Activated CD4-positive, alpha-beta T cell treated with anti-CD3 and anti-CD28 coated beads, Interleukin-2, amount 10 ng/mL, durations not matched to agents 7 days and 5 days (primary cell): ENCODE measurements at places on chromosomes 13 and 19. TPM values are rescaled to one million over a fixed set of nuclear protein-coding genes. Genes with fewer than 3 reads are reported as not detected.

DNA sequence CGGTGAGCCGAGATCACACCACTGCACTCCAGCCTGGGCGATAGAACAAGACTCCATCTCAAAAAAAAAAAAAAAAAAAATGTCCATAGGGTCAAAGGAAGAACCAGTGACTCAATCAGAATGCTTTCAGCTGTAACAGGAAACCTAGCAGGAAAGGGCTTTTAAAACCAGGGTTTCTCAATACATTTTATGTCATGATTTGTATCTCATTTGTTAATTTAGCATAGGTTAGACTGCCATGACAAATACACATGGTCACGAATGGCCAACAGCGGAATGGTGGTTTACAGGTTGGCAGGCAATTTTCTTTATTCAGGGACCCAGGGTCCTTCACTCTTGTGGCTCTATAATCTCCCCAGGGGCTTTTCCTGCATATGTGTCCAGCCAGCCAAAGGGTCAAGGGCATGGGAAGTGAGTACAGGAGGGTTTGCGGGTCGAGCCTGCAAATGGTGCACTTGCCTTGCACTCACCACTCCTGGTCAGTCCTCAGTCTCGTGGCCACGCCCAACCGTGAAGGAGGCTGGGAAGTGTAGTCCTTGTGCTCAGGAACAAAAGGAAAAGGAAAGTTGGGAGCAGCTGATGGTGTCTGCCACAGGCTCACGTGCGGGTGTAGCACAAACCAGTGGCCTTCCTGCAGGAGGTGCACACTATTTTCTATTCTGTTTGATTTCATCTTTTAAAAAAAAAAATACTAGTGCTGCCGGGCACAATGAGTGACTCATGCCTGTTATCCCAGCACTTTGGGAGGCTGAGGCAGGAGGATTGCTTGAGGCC lies 14.8 kb downstream of the DHX34 start:
- H3K4me3 ChIP-seq = no peak overlapping the region
- no peaks in the 10 kb centered on the region for H3K27me3 ChIP-seq
- no peak overlapping the region for H3K27ac ChIP-seq
- peaks cover 22% of the 10 kb centered on the region for H3K36me3 ChIP-seq
- no peaks in the 10 kb centered on the region for H3K4me1 ChIP-seq
- DNase-seq = no peak

GRCh38 chr13:77714119-77714755 lies 16.8 kb downstream of the SLAIN1 start:
- H3K27ac ChIP-seq = no peak overlapping the region
- peaks cover 4% of the 10 kb centered on the region for H3K4me1 ChIP-seq

- H3K4me3 ChIP-seq = no peak overlapping the region
- H3K27ac ChIP-seq = no peak overlapping the region
- no peaks in the 10 kb centered on the region for H3K36me3 ChIP-seq
- H3K27me3 ChIP-seq = peaks cover 2% of the 10 kb centered on the region
- no peak for DNase-seq
Measured at GRCh38 chr13:47875201-47875600, 125.9 kb downstream of the SUCLA2 start.

The SPTBN4 gene
- 0.23 TPM for total RNA-seq

DNA sequence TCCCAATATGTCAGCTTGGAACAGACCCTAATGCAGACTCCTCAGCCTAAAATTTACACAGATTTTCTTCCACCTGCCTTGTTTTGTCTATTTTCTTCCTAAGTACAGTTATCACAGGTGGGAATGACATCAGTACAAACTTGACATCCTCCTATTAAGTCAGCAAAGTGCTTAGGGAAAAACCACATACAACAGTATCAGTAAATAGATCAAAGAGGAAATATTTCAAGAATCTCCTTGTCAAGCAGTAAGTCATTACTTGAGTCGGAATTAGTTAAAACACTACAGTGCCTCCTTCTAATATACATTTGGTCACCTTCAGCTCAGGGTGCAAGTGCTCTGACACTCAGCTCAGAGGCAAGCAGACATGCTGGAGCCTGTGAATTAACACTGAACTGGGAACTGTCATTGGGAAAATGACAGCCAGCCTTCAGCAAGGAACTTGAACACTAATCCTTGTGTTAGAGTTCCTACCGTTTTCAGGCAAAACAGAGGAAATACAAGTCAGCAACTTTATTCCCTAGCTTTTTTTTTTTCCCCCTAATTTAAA lies 394.3 kb upstream of the HTR2A start:
- no peaks in the 10 kb centered on the region for H3K27me3 ChIP-seq
- no peaks in the 10 kb centered on the region for H3K4me1 ChIP-seq
- no peak overlapping the region for H3K27ac ChIP-seq
- no peak for DNase-seq
- H3K36me3 ChIP-seq = no peaks in the 10 kb centered on the region
- H3K4me3 ChIP-seq = no peak overlapping the region

DNA sequence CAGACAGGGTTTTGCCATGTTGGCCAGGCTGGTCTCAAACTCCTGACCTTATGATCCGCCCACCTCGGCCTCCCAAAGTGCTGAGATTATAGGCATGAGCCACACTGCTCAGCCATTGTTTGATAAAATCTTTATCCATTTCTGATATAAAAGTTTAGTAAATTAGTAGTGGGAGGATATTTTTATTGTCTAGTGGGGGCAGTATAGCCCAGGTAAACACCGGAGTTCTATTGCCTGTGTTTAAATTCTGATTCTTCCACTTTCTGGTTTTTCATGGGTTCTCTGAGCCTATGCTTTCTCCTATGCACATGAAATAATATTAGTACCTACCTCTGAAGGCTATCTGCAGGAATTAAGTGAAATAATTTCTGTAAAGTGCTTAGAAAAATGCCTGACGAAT lies 20.1 kb upstream of the ARHGEF18 start:
- no peaks in the 10 kb centered on the region for H3K36me3 ChIP-seq
- peaks cover 3% of the 10 kb centered on the region for H3K27me3 ChIP-seq
- H3K4me1 ChIP-seq = no peaks in the 10 kb centered on the region
- no peak overlapping the region for H3K27ac ChIP-seq
- DNase-seq = no peak

GRCh38 chr13:99471221-99472121 lies 29.8 kb upstream of the TM9SF2 start:
- H3K36me3 ChIP-seq = peaks cover 4% of the 10 kb centered on the region
- peaks cover 6% of the 10 kb centered on the region for H3K4me1 ChIP-seq
- no peak overlapping the region for H3K4me3 ChIP-seq
- no peak overlapping the region for H3K27ac ChIP-seq
- H3K27me3 ChIP-seq = peaks cover 3% of the 10 kb centered on the region

The PCDH20 gene
- not detected for total RNA-seq

The SMIM24 gene
- 0.33 TPM for total RNA-seq

The SLITRK5 gene
- total RNA-seq = not detected

The FCGBP gene
- total RNA-seq = 7.1 TPM

DNA sequence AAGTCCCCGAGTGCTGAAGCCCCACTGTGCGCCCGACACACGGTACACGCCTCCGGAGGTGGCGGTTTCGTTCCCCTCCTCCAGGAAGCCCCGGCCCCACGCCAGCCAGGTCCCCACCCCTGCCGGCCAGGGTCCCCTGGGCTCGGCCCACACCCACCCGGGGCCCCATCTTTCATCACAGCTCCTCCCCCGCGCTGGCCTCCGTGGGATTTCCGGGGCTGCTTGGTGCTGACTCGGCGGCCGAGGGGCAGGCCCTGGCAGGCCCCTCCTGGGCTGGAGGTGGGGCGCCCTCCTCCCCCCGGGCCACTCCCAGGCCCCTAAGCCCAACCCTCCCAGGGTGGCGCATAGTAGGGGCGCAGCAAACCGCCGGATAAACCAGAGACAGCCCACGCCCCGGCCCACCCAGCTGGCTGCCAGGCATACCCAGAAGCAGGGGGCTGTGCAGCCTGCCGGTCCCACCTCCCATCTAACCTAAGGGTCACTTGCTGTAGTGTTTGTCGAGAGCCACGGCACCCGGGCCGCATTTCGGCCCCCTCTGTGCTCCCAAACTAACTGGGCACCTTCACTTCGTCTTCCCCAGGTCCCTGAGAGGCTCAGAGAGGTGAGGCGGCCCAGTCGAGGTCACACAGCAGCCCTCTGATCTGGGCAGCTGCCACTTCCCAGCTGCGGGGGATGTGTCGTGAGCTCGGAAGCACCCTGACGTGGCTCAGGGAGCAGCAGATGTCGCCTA lies 6.6 kb downstream of the ZBTB7A start:
- H3K27ac ChIP-seq = peak overlapping the region; percentile 25
- no peak for DNase-seq
- H3K27me3 ChIP-seq = no peaks in the 10 kb centered on the region

DNA sequence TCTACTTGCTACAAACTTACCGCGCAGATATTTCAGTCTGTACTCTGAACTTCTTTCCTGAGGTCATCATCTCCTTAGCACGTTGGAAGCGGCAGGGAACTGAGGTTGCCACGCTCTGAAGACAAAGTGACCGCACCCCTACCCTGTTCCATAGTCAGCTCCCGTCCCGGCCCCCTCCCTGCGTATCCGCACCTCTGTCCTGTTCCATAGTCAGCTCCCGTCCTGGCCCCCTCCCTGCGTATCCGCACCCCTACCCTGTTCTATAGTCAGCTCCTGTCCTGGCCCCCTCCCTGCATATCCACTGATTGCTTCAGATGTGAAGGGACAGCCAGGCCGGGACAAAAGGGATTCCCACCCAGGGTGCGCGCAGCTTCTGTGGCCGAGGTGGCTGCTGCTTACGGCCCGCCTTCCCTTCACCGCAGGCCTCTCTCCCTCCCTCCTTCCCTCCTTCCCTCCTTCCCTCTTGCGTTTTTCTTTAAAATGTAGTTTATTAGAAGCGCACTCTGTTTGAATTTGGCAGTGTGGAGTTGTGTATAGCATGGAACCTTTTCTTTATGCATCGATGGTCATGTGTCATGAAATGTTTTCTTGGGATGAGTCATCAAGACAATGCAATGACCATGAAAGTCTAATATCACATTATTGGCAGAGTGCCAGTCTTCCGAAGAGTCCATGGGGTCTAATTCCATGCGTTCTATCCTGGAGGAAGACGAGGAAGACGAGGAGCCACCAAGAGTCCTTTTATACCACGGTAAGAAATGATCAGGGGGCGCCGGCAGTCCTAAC lies 21.9 kb upstream of the NDUFS7 start:
- peaks cover 31% of the 10 kb centered on the region for H3K36me3 ChIP-seq
- no peak overlapping the region for H3K4me3 ChIP-seq
- DNase-seq = no peak
